ENCODE measurements at places on chromosomes 6 and 20.
A peak's percentile ranks its signal among the peaks of the same experiment; 100 is the strongest.

GRCh38 chr20:46900086-46900485, 5.4 kb downstream of the EYA2 start:
- DNase-seq = no peak

DNA sequence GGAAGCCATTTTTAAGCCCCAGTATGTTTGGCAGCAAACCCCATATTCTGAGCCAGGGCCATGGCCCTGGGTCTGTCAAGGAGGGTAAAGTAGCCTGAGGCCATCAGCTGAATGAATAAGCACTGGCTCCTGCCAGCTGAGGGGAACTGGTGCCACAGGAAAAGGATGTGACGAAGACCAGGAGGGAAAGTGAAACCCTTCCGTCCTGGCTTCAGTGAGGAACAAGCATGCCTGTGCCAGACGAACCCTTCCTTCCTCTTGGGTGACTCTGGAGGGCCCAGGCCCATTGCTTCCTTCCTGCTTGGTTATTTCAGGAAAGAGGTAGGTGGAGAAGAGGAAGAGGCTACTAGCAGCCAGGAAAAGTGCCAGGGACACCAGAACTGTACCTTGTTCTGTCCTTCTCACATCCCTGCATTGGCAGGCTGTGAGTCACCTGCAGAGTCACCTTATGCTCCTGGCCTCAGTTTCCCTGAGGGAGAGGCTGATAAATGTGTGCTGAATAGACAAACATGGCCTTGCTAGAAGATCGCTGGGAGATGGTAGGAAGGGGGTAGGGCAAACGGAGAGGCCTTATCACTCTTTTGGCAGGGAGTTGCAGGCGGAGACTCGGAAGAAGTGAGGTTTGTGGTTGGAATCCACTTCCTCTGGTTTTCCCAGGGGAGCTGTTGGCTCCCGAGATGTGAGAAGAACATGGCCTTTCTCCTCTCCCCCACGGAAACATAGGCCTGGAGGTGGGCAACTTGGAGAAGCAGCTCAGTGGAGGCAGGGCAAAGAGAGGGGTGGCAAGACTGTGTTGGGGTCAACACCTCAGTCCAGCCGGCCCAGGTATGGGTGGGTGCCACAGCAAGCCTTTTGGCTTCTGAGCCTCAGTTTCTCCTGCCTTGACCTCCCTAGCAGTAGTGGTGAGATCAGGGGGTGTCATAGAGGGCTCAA, 37.4 kb downstream of the COX4I2 start:
- DNase-seq = peak; percentile 63

DNA sequence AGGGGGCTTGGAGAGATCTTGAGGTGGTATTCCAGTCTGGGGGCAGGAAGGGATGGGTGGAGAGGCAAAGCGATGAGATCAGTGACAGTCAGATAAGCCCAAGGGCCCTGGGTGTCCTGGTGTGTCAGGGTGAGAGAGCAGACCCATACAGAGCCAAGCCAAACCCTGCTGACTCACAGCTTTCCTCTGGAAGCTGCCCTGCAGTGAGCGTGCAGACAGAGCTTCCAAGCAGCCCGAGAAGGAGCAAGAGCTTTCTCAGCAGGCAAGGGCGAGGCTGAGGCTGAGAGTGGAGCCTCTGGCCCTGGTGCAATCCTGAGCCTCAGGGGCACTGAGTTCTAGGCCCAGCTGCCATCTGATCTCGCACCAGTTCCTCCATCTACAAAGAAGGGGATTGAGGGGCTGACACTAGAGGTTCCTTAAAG, 91.1 kb upstream of the HIVEP1 start:
- DNase-seq = no peak

DNA sequence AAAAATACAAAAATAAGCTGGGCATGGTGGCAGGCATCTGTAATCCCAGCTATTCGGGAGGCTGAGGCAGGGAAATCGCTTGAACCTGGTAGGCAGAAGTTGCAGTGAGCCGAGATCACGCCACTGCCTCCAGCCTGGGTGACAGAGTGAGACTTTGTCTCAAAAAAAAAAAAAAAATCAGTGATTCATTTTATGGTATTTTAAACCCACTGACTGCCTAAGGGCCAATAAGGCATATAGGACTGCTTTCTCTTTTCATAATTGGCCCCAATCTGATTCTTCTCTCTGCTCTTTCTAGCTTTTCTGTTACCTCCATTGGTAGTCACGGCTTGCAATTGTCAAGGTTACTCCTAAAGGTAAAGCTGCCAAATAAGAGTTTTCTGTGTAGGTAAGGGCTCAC, 60.2 kb upstream of the ADGRF1 start:
- no peak for DNase-seq

- DNase-seq = no peak
Observed at GRCh38 chr6:109962271-109962670, 15.8 kb upstream of the GPR6 start.

GRCh38 chr6:14380086-14380820, 262.7 kb downstream of the CD83 start:
- DNase-seq = no peak

DNA sequence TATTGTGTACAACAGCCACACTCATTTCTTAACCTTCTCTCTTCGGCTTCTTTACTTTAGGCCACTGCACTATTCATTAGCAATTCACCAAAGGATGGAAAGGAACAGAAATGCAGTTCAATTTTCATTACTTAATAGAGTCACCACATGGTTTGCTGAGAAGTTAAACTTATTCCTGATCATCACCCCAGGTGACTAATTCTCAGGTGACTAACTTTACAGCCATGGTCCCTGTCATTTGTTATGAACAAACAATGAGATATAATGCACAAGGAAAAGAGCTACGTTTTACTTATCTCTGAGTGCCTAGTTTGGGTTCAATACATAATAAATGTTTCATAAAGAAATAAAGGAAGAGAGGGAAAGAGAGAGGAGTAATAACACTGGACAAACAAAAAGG, 45.8 kb upstream of the DST start:
- DNase-seq = no peak

DNA sequence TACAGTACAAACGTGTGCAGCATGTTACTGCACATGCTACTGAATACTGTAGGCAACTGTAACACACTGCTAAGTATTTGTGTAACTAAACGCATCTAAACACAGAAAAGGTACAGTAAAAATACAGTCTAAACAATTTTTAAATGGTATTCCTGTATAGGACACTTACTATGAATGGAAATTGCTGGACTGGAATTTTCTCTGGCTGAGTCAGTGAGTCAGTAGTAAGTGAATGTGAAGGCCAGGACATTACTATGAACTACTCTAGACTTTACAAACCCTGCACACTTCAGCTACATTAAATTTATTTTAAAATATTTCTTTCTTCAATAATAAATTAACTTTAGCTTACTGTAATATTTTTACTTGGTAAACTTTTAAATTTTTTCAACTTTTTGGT, 225.0 kb upstream of the TENT5A start:
- no peak for DNase-seq

- DNase-seq = no peak
Observed at GRCh38 chr6:42099340-42100028, 42.9 kb downstream of the C6orf132 start.

- DNase-seq = no peak
Observed at GRCh38 chr6:169520104-169520503, 181.7 kb downstream of the WDR27 start.

DNA sequence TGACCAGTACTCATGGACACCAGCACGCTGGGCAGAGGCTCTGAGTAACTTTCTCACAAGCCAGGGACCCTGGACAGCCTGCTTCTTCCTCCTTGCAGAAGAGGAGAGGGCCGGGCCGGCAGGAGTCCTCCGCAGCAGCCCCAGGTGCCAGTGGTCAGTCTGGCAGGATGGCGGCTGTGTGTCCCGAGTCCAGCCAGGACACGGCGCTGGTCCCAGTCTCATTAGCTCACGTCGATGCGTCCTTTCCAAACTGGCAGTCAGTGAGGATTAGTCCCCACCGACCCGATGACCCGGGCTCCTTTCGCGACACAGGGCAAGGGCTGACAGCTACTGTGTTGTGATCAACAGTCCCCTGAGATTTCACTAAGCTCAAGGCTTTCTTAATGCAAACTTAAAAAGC, 267.0 kb downstream of the TAF4 start:
- no peak for DNase-seq

DNA sequence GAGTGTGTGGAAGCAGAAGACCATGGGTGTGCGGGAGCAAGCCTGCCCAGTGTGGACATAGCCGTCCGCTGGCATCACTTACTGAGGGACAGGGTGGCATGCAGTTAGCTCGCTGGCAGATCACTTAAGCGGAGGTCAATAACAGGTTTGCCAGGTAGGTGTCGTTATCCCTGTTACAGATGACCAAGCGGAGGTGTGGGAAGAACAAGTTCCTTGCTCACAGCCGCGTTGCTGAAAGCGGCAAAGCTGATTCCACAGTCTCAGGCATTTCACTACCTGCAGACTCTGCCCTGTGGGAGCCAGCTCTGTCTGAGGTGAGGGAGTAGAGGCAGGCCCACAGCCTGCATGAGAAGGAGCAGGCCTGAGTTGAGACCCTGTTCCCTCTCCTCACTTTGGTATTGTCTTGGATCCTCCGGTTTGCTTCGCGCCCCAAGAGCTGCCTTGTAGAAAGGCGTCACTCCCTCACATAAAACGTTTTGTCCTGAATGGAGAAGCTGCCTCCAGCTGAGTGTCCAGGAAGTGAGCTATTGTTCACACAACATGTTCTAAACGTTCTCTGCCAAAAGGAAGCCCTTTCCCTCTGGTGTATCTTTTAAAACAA, 96.9 kb downstream of the TCP11 start:
- DNase-seq = no peak

- DNase-seq = peak; percentile 15
Observed at GRCh38 chr6:27332692-27333641, 20.9 kb upstream of the POM121L2 start.

- no peak for DNase-seq
Observed at GRCh38 chr6:14051355-14051754, 66.2 kb upstream of the CD83 start.
